ENCODE measurements at places on chromosomes 13 and 19.

DNA sequence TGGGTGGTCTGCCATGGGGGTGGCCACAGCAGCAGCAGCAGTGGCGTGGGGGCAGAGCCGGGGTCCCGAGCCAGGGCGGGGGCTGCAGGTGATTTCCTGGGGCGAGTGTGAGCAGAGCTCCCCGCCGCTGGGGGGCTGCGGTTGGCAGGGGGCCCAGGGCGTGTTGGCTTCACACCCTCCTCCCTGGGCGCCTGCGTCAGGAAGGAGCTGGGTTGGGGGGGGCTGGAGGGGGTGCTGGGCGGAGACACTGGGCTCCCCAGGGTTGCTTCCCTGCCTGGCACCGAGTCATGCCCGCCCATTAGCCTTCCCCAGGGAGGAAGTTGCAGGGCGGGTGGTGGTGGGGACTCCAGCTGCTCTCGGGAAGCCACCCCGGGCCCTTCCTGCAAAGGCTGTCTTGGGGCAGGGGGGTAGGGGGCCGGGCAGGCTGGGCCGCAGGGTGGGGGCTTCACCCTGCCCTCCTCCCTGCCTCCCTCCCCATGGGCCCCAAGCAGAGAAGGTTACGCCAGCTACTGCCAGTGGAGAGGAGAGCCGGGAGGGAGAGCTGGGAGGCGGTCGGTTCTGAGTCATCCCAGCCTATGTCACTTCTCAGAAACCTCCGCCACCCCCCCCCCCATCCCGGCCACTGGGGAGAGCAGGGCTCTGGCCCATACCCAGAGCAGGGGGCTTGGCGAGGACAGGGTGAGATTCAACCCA is 4.6 kb downstream of the MIDN start:
- peak; percentile 38 for DNase-seq

- DNase-seq = no peak
These were observed 29.7 kb downstream of the NAXD start for GRCh38 chr13:110644892-110645521.

DNA sequence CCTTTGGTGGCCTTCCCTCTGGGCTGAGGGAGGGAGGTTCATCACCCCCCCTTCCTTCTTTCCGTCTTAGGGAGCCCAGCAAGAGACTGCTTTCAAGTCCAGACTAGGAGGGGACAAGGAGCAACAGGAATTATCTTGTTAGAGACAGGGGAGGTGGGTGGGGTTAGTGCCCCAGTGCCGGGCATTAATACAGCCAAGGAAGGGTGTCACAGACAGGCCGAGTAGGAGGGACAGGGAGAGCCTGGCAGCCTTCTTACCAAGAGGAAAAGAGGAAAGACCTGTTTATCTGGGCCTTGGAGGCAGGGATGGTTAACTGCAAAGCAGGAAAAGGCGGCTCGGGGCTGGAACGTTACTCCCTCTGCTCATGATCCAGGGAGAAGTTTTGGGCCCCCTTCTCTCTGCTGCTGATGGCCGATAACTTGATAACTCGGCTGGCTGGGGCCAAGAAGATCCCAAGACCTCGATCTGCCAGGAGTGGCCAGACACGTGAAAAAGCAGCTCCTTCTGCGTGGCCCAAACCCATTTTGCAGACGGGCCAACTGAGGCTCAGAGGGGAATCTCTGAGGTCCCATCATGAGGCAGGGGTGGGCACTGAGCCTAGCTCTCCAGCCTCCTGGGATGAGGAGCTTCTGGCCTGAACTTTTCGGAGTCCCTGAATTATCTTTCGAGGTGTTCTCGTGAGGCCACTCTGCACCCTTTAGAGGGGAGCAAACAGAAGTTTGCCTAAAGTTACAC is 79.3 kb downstream of the PTPRS start:
- DNase-seq = no peak

DNA sequence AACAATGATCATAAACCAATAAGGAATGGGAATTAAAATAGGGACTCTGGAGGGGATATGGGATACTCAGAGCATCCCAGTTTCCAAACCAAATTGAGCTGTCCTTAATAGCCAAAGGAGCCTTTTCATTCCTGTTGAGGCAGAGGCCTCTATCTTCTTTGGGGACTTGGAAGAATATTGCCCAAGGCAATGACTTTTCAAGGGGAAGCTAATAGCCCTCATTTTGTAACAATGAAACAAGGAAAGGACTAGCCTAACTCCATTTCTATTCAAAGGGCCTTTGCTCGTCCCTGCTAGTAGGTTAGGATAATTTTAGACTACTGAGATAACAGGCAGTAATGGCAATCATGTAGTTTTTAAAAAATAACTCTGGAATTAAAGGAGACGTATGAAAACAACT is 789.8 kb upstream of the SLITRK5 start:
- DNase-seq = no peak

DNA sequence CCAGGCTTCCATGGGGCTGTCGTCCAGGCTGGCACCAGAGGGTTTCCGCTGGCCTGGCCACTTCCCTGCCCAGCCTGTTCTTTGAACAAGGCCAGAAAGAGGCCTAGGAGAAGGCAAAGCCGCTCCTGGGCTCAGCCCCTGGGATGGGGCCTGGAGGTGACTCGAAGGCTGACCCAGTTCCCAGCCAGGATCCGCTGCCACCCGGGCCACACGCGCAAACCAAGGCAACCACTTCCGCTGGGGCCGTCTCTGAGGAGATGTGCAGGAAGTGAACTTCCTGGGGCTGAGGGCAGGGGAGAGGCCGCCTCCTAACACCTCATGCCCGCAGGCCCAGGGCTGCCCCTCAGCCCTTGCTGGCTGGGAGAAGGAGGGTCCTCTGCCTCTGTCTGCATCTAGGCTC is 15.2 kb downstream of the PLEKHF1 start:
- DNase-seq = peak; percentile 61

GRCh38 chr13:95236774-95237173 is 64.5 kb downstream of the ABCC4 start:
- no peak for DNase-seq

- no peak for DNase-seq
These were observed 79.4 kb upstream of the VSTM2B start for GRCh38 chr19:29446361-29446760.

DNA sequence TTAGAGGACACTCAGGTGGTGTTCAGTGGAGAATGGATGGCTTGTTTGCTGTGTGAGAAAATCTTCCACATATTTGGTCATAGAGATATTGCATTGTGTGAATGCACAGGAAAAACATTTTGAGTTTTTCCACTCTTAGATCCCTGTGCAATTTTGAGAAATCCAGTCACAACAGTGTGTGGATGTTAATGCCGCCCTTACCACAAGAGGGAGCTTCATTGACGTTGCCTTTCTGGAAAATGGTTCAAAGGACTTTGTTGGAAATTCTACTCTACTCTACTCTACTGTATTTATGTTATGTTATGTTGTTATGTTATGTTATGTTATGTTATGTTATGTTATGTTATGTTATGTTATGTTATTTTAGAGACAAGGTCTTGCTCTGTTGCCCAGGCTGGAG is 13.4 kb downstream of the ZNF20 start:
- no peak for DNase-seq

- DNase-seq = no peak
These were observed 242.6 kb downstream of the ABCC4 start for GRCh38 chr13:95058680-95059079.

GRCh38 chr13:42066542-42066941 is 18.1 kb downstream of the DGKH start:
- DNase-seq = no peak

DNA sequence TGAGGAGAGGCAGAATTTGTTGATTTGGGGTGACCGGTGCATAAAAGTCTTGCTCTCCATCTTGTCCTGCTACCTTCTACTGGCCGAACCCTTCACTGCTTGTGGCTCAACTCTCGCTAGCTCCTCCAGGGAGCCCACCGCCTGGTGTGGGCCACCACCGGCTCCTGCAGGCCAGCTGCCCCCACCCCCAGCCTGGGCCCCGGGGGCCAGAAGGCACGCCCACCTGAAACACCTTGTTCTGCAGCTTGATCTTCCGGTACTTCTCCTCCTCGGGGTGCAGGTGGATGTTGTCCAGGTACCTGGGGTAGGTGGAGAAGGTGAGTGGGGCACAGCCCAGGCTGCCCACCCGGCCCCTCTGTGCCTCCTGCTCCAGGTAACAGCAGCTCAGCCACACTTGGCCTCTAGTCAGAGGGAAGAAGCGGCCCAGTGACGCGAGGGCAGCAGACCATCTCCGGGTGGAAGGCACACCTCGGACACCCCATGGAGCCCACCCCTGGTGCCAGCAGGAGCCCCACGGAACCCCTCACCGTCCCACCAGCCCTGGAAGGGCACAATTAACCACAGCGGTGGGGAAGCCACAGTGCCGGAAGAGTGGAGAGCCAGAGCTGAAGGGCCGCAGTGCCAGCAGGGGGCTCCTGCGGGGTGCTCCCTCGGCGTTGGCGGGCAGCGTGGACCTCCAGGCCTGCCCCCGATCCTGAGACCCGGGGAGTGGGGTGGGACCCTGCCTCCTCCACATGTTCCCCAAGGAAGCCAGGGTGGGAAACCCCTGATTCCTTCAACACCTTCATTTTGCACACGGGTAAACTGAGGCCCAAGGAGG is 10.1 kb downstream of the UBXN6 start:
- DNase-seq = no peak
